Muscle of leg (tissue), 16 donors: ENCODE measurements at places on chromosomes 1 and 21. TPM values are rescaled to one million over a fixed set of nuclear protein-coding genes. Genes with fewer than 3 reads are reported as not detected.
A peak's percentile ranks its signal among the peaks of the same experiment; 100 is the strongest.

DNA sequence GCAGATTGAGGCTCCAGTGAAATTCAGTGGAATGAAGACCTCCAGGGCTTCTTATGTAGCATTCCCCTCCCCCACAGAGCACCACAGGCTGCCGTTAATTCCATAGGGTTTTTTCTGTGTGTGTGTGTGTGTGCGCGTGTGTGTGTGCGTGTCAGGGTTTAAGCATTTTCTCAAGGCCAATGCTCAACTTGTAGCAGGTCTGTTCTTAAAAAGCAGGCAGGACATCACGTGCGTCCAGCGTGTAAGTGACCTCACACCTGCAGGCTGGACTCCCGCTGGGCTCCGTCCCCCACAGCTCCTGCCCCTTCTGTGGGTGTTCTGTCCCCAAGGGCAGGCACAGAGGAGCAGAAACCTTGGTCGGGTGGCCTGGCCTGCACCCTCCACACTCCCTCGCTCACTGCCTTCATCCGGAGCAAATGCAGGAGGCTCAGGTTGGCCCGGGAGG is 5.3 kb downstream of the PRDM16 start:
- no peak for DNase-seq

DNA sequence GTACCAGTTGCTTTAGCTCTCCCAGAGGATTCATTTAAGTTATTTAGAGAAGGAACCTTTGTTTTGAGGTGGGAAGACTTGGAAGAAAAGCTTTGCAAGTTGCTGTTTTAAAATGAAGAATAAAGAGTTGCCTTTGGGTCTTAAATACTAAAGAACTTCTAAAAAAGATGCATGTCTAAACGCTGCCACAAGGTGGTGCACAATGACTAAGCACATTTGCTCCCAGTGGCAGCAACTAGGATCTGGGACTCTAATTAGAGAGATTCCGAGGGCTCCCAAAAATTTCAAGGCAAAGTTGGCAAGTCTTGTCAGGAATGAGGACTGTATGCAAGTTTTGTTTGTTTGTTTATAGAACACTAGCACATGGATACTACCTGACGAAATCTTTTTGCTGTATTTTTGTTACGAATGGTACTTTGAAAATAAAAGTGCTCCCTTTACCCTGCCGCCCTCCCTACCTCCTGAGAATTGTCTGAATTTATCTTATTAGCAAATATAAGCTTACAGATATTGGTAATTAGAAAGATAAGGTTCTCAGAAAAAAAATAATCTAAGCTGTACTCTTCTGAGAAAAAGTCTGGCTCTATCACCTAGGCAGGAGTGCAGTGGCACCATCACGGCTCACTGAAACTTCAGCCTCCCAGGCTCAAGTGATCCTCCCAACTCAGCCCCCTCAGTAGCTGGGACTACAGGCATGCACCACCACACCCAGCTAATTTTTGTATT is 121.8 kb downstream of the HFM1 start:
- DNase-seq = peak; percentile 77

GRCh38 chr1:88175631-88176226 is 508.3 kb upstream of the PKN2 start:
- DNase-seq = no peak

GRCh38 chr1:43152866-43153265 is 19.2 kb downstream of the EBNA1BP2 start:
- no peak for DNase-seq

DNA sequence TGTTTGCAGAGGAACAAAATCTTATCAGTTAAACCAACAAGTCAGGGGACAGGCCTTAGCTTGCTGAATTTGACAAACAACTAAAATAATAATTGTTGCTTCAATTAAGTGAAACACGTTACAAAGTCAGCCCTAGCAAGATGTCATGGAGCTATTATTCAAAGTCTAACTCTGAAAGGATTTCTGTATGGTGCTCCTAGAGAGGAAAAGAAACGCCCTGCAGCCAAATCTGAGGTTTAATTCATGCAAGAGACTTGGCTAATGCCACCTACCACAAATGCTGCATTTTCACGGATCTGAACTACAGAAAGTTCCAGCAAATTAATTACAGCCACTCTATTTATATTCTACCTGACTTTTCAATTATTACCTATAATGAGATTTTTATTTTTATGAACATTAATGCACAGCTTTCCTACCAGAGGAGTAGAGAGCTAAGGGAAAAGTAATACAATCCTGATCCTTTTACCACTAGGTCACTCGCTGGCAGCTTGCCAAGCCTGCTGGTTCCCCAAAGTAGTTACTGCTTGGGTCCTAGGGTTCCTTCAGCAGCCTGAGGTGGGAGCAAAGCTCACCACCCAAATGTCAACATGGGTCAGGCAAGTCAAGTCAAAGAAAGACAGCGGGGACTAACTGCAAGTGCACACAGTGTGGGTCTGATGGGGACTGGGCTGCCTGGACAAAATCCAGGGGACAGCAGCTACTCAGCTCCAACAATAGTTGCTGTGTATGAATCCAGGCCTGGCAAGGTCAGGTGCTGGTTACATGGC is 8.5 kb downstream of the COLGALT2 start:
- DNase-seq = peak; percentile 25

DNA sequence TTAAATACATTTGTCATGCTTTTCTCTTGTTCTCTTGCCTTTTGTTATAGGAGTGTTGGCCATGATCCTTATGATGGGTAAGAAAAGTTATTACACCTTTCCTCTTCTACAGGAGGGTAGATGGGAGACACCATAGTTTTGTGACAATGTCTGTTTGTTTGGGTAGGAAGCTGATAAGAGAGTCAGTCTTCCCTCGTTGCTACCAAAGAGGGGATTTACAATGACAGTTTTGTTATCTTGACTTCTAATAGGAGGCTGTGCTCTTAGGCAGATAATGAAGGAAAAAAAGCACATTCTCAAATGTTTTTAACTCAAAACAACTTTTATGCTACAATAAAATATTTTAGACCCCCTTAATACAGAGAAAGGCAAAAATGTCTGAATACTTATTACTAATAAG is 48.0 kb upstream of the WLS start:
- no peak for DNase-seq

GRCh38 chr21:33265664-33266049 is 510 bp upstream of the IL10RB start:
- DNase-seq = peak; percentile 82

DNA sequence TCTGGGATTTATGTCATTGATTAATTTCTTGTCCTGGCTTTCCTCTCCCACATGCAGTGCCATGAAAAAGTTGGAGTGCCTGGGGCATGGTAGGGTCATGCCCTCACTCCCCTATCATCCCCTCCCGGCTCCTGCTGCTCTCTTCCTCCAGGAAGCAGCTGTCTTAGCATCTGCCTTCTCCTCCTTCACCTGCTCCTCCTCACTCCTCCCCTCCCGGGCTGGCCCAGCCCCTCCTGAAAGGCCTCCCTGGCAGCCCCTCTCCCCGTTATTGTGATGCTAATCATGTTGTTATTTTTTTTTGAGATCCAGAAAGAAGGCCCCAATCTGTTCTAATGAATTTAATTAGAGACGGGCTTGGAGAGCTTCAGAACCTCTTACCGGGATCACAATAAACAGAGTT is 36.3 kb upstream of the NFASC start:
- DNase-seq = no peak

DNA sequence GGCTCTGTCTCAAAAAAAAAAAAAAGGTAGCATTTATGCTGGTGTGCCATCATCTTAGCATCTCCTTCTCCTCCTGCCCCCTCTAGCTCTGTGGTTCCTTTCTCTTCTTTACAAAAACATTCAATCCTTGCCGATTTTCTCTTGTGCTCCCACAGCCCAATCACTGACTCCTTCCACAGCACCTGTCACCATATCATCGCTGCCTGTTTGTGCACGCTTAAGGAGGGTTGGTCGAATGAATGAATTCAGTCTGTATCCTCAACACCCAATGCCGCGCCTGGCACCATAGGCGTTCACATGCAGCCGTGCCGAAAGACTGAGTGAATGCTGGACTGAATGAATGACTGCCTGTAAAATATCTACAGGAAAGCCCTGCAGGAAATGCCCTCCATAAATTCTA is 7.9 kb downstream of the RNU5D-1 start:
- no peak for DNase-seq

GRCh38 chr21:31530897-31531705 is 128.4 kb upstream of the SOD1 start:
- no peak for DNase-seq

DNA sequence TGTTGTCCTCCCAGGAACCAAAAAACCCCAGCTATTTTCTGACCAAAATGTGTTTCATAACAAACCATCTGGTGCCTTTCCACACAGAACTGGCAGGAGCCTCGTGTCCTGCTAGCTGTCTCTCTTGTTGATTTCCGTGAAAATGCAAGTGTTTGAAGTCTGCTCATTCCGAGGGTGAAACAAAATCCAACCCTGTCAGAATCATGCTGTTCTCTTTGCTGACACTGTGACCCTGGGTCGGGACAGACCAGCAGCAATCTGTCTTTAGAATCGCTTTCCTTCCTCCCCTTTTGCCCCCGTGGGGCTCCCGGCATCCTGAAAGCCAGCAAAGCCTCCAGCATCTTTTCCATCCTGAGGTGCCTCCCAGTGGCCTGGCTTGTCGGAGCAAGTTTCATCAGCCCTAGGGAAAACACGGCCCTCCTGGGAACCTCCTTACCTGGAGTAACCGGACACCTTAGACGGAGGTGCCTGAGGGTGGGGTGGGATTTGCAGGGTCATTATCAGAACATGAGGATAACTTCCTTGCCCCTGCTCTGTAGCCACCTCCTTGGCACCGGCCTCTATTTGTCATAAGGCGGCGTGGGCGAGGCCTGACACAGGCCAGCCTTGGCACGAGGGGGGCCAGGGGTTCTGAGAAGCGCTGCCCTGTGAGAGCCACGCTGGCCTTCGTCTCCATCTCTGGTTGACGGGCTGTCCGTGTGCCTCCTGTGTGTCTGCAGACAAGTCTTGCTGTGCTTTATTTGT is 24.9 kb downstream of the LDLRAP1 start:
- no peak for DNase-seq

DNA sequence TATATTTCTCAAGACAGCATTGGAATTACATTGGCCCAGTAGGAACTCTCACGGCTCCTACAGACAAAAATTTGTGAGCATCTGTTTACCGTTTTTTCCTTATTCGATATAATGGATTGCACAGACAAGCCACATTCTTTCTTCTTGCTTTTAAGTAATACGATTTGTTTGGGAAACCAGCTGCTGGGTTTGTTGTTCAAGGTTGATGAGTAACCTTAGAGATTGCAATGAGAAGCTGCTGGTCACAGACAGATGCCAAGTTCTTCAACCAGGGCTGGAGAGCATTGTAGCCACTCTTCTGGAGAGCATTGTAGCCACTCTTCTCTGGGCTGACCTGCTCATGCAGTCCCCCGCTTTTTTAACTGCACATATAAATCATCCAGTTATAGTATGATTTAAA is 1.4 kb upstream of the MIA3 start:
- peak; percentile 89 for DNase-seq

DNA sequence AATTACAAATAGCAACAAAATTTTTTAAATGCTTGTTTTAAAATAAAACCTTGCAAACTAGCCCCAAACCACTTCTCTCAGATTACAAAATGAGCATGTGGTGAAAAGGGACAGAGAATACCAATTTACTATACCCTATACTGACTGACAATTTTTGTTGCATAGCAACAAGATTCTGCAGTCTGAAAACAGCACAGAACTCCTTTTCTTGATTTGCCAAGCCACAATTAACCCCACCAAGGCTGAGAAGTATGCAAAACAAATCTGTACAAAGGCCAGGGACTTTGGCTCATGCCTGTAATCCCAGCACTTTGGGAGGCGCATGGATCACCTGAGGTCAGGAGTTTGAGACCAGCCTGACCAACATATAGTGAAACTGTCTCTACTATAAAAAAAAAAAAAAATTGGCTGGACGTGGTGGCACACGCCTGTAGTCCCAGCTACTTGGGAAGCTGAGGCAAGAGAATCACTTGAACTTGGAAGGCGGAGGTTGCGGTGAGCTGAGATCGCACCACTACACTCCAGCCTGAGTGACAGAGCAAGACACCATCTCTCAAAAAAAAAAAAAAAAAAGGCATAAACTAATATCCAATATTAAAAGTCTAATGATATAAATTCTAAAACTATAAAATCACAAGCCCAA is 21.8 kb downstream of the ENAH start:
- no peak for DNase-seq

GRCh38 chr1:225919906-225920305 is 4.1 kb downstream of the PYCR2 start:
- DNase-seq = peak; percentile 33

DNA sequence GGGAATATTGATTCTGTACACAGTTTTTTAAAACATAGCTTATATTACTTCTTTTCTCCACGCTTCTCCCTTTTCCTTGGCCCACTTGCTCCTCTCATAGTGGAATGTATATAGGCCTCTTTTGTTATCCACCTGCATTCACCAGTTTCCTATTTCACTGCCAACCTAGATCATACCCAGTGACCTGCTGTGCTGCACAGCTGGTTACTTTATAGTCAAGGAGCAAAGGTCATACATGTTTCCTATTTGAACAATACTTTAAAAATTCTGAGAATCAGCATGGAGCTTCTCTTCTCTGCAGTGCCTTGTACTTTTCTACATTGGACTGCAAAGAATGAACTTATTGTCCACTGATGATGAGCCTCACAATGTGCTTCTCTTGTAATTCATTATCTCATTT is 4.3 kb upstream of the SLC35D1 start:
- no peak for DNase-seq

GRCh38 chr1:164596172-164596571 is 37.2 kb downstream of the PBX1 start:
- DNase-seq = no peak

DNA sequence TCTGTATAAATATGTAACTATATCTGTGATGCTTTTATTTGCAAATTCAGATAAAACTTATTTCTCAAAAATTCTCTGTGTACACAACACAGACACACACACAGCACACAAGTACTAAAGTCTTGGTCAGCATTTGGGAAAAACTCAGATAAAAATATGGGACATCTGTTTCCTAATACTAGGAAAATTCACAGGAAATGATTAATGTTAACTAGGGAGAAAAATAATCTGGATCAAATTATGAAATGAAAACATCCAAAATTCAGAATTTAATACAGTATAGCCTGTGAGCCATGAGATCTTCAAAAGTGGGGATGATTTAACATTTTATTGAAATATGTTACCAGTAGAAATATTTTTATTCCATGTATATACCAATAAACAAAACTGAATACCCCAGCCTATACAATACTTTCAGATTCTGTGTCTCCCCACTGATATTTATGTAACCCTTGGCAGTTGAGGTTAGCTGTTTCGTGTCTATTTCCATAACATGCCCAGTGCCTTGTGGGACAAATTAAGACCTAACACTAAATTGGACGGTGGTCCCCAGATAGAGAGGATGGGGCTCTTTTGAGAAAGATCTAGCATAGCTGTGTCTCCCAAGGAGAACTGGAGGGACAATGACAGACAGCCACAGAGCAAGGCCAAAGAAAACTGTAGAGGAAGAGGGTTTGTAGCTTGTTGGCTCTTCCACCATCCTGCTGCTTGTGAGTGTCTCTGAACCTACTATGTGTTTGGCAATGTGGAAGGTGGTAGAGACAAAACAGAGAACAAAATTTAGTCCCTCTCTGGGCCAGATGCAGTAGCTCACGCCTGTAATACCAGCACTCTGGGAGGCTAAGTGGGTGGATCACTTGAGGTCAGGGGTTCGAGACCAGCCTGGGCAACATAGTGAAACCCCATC is 47.2 kb downstream of the GNG12 start:
- DNase-seq = peak; percentile 87

GRCh38 chr1:45913731-45914501 is 110.5 kb downstream of the MAST2 start:
- DNase-seq = peak; percentile 5

The LRRC3 gene
- polyA plus RNA-seq = 2.5 TPM

The S100A14 gene
- 0.35 TPM for polyA plus RNA-seq

The RNASEL gene
- polyA plus RNA-seq = 4.2 TPM
